ENCODE measurements at places on chromosomes 11 and 22.
A peak's percentile ranks its signal among the peaks of the same experiment; 100 is the strongest.

DNA sequence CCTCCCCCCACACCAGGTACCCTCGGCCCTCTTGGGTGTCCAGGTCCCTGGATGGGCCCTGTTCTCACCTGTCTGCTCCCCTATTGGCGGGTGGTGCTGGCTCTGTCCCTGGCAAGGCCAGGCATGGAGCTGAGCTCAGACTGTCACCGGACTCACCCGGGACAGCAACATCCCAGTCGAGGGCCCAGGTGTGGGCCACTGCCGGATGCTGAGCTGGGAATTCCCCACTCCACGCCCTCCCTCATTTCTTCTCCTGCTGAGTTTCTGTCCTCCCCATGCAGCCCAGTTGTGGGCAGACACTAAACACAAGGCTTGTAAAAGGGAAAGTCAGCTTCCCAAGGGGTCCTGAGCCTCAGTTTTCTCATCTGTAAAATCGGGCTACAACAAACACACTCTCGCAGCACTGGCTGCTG, 2.0 kb upstream of the AP5B1 start:
- DNase-seq, result no peak

DNA sequence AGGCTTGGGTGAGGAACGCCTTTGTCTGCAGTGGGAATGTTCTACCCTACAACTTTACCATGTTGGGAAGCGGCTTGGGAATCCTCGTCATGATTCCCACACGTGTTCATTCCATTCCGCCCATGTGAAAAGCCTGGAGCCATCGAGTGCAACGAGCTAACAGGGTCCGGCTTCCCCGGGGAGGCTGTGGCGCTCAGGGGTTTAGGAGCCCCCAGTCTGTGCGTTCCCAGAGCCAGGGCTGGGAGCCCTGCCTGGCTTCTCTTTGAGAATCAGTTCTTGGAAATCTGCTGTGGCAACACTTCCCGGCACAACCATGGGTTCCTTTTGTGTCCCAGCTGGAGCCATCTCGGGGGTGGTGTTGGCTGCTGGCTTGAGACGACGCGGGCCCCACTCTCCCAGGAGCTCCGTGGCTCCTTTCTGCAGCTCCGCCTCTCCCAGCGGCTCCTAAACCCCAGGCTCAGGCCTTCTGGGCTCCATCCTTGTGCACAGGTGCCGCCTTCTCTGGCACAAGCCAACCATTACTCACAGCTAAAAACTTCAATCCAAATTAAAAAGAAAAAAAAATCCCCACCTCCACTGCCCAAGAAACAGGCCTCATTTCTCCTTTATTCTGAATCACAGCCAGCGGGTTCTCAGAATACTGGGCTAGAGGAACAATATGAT, 18.7 kb upstream of the PPFIA1 start:
- no peak for DNase-seq

GRCh38 chr11:65855927-65856363, 2.0 kb downstream of the CFL1 start:
- no peak for DNase-seq

GRCh38 chr22:39806109-39806508, 87.5 kb downstream of the ENTHD1 start:
- no peak for DNase-seq

GRCh38 chr11:17013548-17014320, 480 bp downstream of the PLEKHA7 start:
- DNase-seq, result no peak

DNA sequence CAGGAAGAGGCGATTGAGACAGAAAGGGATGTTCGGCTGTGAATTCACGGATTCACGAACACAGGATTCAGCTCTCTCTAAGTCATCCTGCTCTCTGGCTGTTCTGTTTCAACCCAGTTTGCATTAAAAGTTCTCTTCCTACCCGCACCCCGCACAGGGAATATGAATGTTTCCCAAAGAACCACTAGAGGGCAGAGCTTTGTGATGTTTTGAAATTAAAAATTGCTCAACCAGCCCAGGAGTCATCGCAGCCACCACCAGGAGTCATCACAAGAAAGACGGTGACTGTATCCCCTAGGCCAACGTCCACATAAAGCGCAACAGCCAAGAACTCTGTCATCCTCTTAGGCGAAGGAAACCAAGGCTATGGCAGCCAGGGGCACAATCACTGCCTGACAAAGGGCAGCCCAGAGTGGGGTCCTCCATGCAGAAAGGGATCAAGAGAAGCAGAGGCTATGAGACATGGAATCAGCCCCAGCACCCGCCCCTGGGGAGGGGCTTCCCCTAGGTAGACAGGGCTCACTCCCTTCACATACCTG, 122.4 kb downstream of the WT1 start:
- DNase-seq, result peak; percentile 88
